ENCODE measurements at places on chromosomes 5 and 9.

- no peak for DNase-seq
Measured at GRCh38 chr5:72677447-72677846, 139.0 kb upstream of the TNPO1 start.

- no peak for DNase-seq
Measured at GRCh38 chr9:95132366-95133324, 184.9 kb downstream of the FANCC start.

DNA sequence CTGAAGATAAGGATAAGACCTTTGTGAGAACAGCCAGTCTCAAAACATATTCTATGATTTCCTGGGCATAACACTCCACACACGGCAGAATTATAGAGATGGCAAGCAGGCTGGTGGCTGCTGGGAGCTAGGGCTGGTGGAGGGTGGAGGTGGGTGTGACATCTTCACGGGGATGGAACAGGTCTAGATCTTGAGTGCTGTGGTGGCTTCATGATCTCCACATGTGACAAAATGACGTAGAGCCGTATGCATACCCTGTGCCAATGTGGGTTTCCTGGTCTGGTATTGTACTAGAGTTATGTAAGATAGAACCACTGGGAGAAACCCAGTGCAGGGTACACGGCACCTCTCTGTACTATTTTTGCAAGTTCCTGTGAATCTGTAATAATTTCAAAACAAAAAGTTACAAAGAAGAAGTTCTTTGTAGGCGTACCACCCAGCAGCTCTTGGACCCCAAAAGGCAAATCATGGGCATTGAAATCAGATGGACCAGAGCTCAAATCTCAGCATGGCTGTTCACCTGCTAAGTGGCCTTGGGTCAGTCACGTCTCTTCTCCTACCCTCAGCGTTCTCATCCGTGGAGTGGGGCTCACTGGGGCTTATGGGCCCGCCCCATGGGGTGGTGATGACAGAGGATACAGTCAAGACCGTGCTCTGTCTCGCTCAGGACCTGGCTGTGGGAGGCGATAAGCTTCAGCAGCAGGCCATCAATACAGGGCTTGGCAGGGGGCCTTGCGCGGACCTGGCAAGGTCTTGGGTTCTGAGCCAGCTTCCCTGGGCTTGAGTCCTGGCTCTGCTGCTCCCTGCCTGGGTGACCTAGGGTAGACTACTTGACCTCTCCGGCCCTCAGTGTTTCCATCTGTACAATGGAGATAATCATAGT, 74.7 kb upstream of the UNC5A start:
- DNase-seq: no peak

- DNase-seq: no peak
Measured at GRCh38 chr5:152309926-152310450, 95.1 kb downstream of the NMUR2 start.

- no peak for DNase-seq
Measured at GRCh38 chr9:34994900-34995669, 5.5 kb downstream of the DNAJB5 start.

GRCh38 chr9:99677281-99677680, 144.4 kb upstream of the NR4A3 start:
- no peak for DNase-seq

- no peak for DNase-seq
Measured at GRCh38 chr5:124824637-124825158, 78.3 kb upstream of the ZNF608 start.

- DNase-seq: no peak
Measured at GRCh38 chr5:148937830-148938521, 111.6 kb downstream of the ADRB2 start.

- no peak for DNase-seq
Measured at GRCh38 chr5:170464280-170465127, 39.3 kb upstream of the KCNIP1 start.

DNA sequence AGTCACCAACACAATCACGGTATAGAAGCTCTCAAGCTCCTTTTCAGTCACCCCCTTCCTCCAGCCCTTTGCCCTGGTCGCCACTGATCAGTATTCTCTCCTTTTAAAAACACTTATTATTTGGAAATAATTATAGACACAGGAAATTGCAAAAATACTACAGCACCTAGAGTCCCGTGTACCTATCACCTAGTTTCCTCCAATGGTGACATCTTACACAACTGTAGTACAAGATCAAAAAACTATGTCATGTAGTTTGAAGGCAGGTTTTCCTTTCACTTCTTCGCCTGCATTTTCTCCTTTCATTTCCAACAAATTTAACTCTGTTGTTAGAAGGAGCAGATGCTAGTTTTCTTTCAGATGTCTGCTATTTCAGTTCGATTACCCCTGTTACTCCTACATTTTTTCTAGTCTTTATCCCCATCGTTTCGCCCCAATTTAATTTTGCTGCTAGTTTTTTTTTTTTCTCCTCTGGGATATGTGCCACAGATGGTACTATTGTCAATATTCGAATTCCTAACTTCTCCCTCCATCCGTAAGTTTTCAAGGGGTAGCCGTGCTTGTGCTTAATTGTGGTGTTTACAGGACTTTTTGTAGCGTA, 612 bp upstream of the ATG10 start:
- no peak for DNase-seq

- no peak for DNase-seq
Measured at GRCh38 chr9:128316421-128316820, 5.8 kb downstream of the TRUB2 start.

- DNase-seq: no peak
Measured at GRCh38 chr5:133296624-133297023, 244.8 kb downstream of the HSPA4 start.

DNA sequence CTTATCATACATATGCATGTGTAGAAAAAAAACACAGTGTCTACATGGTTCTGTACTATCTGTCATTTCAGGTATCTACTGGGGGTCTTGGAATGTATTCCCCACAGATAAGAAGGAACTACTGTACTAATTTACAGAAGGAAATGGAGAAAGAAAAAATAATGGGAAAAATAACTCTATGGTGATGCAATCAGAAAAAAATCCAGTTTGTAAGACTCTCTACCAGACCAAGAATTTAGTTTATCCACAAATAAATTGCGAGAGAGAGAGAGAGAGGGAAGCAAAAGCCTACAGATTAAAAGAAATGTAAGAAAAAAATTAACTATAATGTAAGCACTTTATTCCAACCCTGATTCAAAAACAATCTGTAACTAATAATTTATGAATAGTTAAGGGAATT, 708.6 kb upstream of the ZNF608 start:
- DNase-seq: no peak

- no peak for DNase-seq
Measured at GRCh38 chr5:35205186-35205585, 25.1 kb downstream of the PRLR start.

DNA sequence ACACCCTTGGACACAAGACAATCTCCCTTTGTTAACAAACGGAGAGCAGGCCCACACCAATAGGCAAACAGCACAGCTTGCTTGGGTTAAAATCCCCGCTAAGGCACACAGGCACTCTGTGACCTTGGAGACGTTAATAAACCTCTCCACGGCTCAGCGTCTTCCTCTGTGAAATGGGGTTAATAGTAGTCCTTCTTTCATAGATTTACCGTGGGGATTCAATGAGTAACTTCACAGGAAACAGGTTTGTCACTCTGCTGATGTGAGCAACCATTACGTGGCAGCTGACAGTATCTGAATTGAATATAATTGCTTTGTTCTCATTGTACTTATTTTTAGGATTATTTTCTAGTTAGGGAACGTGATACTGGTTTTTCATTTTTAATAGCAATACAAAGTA, 65.2 kb upstream of the ADRA1B start:
- no peak for DNase-seq

DNA sequence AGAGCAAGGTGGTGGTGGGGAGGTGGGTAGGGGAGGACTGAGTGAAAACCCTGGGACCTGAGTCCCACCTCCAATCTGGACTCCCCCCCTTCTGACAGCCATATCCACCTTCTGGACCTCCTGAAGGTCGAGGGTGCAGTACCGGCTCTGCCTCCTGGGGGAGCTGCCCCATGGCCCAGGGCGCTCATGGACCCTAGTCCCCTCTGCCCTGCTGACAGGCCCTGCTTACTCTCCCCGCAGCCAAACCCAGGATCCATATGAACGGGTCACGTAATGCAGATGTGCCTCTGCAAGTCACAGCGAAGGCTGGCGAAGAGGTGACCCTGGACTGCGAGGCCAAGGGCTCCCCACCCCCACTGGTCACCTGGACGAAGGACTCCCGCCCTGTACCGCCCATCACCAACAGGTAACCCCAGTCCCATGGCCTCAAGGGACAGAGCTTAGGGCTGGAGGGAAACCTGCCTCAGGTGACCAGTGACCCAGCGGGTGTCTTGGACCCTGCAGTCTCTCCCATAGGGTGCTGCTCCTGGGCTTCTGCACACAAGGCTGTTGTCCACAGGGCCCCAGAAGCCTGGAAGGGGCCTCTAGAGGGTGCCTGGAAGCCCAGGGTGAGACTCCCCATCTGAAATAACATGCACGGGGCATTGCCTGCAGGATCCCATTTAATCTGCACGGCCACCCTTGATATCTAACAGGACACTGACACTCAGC, 61.7 kb downstream of the HMCN2 start:
- no peak for DNase-seq

DNA sequence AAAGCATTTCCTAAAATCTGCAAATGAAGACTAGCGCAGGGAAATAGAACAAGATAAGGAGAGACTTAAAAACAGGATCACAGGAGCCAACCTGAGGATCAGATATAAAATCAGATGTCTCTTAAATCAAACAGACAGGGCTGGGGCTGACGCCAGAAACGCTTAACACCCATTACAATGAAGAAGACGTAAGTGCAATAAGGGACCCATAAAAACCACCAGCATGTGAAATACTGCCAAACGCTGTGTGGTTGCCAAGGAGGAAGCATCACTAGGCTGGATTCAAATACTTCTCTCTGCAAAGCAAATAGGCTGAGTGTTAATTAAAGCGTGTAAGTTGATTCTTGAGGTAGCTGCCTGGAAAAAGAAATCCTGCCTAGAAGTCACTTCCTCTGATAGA, 74.4 kb upstream of the ATP10B start:
- no peak for DNase-seq

GRCh38 chr9:119853126-119853525, 483.9 kb upstream of the BRINP1 start:
- DNase-seq: no peak

DNA sequence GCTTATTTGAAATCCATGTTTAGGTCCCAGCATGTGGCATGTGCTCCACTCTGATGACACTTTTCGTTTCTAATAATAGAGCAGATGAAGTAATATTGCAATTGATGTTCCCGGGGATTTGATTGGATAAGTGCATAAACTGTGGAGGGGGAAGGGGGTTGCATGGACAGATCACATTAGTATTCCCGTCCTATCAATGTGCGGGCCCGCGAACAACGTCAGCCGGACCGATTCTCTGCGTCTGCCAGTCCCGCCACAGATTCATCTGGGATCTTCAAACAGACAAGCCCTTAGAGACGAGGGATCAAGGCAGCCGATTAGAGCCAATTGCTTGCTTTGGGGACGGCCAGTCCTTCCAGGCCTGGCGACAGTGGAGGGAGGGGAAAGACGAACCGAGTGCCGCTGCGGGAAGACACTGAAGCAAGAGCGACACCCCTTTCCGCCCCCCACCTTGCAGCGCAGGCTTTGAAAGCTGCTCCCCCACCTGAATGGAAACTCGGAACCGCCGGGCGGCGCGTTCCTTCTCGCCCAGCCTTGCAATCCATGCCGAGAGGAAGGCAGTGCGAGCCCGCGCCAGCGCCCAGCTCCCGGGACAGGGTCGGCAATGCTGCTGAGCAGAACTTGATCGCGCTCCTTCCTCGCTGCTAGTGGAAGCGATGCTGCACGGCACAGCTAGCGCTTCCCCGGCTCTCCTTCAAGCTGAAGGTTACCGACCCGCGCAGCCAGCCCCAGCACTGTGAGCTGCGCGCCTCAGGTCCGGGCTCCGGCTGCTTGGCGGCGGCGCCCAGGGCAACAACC, at the start of gene RGS7BP:
Gene RGS7BP (plus strand): TSS at position 247 of the 798 bp plus-strand sequence. CDS start 610 bp downstream, outside the sequence.
- no peak for DNase-seq

- DNase-seq: no peak
Measured at GRCh38 chr5:118988866-118989180, 476 bp upstream of the DTWD2 start.

GRCh38 chr9:27933210-27934025, 360.1 kb upstream of the C9orf72 start:
- DNase-seq: no peak

DNA sequence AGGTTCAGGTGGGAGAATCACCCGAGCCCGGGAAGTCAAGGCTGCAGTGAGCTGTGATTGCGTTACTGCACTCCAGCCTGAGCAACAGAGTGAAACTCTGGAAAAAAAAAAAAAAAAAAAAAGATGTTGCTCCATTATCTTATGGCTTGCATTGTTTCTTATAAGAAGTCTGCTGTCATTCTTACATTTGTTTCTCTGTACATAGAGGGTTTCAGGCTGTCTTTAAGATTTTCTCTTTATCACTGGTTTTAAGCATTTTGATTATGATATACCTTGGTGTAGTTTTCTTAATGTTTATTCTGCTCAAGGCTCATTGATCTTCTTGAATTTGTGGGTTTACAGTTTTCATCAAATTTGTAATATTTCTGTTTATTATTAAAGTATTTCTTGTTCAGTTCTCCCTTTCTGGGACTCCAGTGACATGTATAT, 35.2 kb downstream of the MVB12B start:
- DNase-seq: no peak

DNA sequence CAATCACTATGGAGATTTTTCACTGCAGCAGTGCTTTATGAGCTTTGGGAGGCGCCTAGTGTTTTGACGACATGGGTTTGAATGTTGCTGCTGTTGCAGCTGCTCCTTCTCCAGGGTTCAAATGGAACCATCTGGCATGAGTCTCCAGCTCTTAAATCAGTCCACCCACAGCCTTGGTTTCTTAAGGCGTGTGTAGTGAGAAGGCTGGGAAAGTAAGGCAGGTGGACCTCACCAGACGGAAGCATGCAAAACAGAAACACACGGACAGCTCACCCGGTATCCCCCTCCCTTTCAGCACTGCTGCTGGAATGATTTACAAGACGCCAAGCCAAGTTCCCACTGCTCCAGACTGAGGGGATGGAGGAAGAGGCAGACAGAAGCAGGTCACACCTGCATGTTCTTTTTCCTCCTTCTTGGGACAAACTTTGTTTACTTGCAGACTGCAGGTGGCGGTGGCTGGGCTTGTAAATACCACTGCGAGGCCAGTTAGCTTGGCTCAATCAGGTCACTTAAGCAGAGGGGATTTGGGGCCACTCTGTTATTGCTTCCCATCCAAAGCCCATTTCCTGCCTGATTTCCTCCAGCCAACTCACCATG, 47.4 kb downstream of the ADAM19 start:
- no peak for DNase-seq

GRCh38 chr9:92488681-92489550, 6.6 kb upstream of the ASPN start:
- no peak for DNase-seq

DNA sequence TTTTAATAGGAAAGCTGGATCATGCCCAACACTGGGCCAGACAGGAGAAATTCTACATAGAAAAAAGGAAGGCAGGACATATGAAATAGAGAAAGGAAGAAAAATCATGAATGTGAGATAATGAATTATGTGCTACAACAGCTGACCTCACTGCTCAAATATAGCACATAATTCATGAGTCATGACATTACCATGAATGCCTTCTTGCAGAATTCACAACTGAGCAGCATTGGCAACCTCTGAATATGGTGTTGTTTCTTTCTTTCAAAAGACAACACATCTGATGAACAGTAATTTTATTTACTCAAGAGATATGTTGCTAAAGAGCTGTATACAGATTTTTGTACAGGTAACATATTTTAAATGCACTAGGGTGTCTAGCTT, 34.4 kb downstream of the APBA1 start:
- DNase-seq: no peak
